ENCODE measurements at places on chromosomes 6 and 20. TPM values are rescaled to one million over a fixed set of nuclear protein-coding genes. Genes with fewer than 3 reads are reported as not detected.

The SIRT5 gene
- total RNA-seq: 14.3 TPM

The ADGB gene
- 0.14 TPM for total RNA-seq

The ANGPT4 gene
- total RNA-seq: not detected

The KCNQ5 gene
- total RNA-seq: 6.1 TPM

The SYCP2 gene
- 11.9 TPM for total RNA-seq

The GDAP1L1 gene
- total RNA-seq: 1.0 TPM

The COX4I2 gene
- total RNA-seq: not detected

The TMEM244 gene
- not detected for total RNA-seq

The TTK gene
- 37.9 TPM for total RNA-seq

The XKR7 gene
- total RNA-seq: not detected

The CRISP3 gene
- not detected for total RNA-seq

The BTN1A1 gene
- 0.10 TPM for total RNA-seq

The SMOC2 gene
- total RNA-seq: not detected
